Small intestine (tissue), 16 donors: ENCODE measurements at places on chromosomes 2 and 18. TPM values are rescaled to one million over a fixed set of nuclear protein-coding genes. Genes with fewer than 3 reads are reported as not detected.

Gene PID1
- 26.0 TPM for polyA plus RNA-seq

Gene GREB1L
- polyA plus RNA-seq = under 0.01 TPM

DNA sequence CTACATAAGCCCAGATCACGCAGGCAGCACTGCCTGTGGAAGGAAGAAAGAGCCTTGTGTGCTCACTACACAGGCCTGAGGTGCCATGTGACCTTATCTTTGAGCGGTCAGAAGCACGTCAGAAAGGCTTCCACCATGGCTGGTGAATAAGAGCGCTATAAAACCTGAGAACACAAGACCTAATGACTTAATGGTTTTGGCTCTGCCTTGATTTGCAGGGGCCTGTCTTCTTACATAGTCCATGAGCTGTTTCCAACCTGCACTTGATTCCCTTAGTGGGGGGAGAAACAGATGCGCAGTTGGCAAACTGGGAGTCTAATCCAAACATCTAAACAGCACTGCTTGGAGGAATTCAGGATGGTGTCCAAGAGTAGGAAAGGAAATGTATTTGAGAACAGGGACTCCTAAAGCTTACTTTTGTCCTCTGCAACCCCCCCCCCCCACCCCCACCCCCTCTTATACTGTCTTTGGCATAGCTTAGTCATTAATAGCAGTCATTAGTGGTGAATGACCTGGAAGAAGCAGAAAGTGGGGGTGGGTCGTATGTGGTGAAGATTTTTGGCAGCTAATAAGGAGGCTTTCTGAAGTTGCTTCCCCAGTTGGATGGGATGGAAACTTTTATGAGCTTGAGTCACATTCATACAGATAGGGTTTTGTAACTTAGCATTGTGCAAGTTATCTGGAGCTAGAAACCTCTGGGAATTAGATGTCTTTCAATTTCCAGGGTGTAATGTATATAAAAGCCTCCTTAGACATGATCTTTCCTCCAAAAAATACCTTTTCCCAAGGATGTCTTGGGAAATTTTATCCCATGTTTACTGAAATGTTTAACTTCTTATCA is 454.1 kb downstream of the MEIS1 start:
- H3K27ac ChIP-seq = no peak overlapping the region
- H3K27me3 ChIP-seq = no peaks in the 10 kb centered on the region
- peak; percentile 21 for DNase-seq
- H3K4me1 ChIP-seq = no peaks in the 10 kb centered on the region
- no peaks in the 10 kb centered on the region for H3K36me3 ChIP-seq

GRCh38 chr2:235658351-235659174 is 164.7 kb downstream of the AGAP1 start:
- H3K27me3 ChIP-seq = no peaks in the 10 kb centered on the region

- no peaks in the 10 kb centered on the region for H3K27me3 ChIP-seq
- no peaks in the 10 kb centered on the region for H3K4me1 ChIP-seq
- H3K36me3 ChIP-seq = no peaks in the 10 kb centered on the region
- no peak overlapping the region for H3K4me3 ChIP-seq
- no peak overlapping the region for H3K27ac ChIP-seq
Observed at GRCh38 chr2:194319222-194319992, 1337.6 kb upstream of the SLC39A10 start.

Gene GRP
- polyA plus RNA-seq = not detected

GRCh38 chr2:151570191-151570590 is 160.5 kb downstream of the RIF1 start:
- no peaks in the 10 kb centered on the region for H3K4me1 ChIP-seq
- no peak for DNase-seq
- H3K27ac ChIP-seq = no peak overlapping the region

DNA sequence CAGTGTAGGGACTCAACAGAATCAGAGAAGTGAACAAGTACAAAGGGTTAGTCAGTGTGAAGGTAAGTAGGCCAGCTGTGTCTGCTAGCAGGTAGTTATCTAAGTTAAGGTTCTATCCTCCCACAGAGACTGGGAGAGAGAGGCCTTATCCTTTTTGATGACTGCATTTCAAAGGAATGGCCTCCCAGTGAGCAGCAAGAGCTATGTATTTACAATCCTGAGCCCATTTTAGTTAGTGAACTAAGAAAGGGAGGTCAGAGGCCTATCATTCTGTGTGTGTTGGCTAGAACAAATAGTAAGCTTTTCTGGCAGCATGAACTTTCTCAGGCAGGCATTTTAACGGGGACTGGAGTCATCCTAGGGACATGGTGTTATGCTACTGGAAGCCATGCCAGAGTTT is 182.9 kb downstream of the VWC2L start:
- no peak overlapping the region for H3K4me3 ChIP-seq
- H3K27ac ChIP-seq = no peak overlapping the region
- no peak for DNase-seq
- H3K27me3 ChIP-seq = no peaks in the 10 kb centered on the region

- peaks cover 5% of the 10 kb centered on the region for H3K4me1 ChIP-seq
- peak; percentile 64 for DNase-seq
- H3K27me3 ChIP-seq = no peaks in the 10 kb centered on the region
- H3K4me3 ChIP-seq = peak overlapping the region; percentile 100
- H3K27ac ChIP-seq = peak overlapping the region; percentile 97
Observed at GRCh38 chr2:38750011-38750890, 910 bp downstream of the SRSF7 start.

DNA sequence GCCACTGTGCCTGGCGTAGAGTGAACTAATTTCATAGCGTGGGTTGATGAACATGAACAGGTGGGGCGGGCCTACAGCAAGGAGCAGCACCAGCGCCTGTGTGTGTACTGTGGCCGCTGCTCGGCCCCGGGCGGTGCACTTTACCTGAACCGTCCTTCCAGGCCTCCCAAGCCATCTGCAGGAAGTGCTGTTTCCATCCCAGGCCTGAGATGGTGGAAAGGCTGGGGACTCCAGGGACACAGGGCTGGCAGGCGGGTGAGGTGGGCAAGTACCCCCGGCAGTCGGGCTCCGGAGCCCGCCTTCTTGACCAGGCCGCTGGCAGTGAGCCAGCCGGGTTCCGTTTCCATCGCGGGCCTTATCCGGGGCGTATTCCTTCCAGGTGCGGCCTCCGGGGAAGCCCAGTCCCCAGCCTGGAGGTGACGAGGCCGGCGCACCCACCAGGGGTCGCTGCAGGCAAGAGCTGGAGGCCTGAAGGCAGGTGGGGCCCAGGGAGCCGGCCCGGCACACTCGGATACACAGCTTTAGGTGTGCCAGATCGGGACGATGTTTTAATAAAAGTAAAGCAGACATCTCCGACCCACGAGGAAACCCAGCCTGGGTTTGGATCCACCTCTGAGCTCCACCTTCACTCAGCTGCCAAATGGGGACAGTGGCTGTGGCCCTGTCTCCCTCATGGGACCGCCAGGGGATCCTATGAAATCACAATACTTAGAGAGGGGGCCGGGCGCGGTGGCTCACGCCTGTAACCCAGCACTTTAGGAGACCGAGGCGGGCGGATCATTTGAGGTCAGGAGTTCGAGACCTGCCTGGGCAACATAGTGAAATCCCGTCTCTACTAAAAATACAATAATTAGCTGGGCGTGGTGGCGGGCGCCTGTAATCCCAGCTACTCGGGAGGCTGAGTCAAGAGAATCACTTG is 22.7 kb upstream of the PDIA6 start:
- no peaks in the 10 kb centered on the region for H3K36me3 ChIP-seq
- H3K27me3 ChIP-seq = peaks cover 37% of the 10 kb centered on the region
- no peak overlapping the region for H3K27ac ChIP-seq
- no peak overlapping the region for H3K4me3 ChIP-seq
- DNase-seq = peak; percentile 89

DNA sequence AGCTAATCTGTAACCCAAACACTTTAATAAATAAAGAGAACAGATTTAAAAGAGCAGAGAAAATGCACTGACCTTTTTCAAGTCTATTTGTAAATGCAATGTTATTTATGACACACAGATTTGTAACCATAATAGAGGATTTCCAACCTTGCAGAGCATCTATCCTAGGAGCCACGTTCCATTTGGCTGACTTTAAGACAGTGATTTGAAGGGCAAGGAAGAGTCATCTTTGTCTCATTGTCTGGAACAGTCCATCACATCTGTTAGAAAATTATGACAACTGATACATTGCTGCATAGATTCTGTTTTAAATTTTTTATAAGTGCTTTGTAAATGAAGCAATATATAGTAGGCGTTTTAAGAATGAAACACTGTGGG is 90.8 kb upstream of the L3MBTL4 start:
- no peaks in the 10 kb centered on the region for H3K36me3 ChIP-seq
- H3K27me3 ChIP-seq = no peaks in the 10 kb centered on the region
- H3K4me3 ChIP-seq = no peak overlapping the region
- no peak overlapping the region for H3K27ac ChIP-seq
- DNase-seq = no peak
- H3K4me1 ChIP-seq = no peaks in the 10 kb centered on the region

DNA sequence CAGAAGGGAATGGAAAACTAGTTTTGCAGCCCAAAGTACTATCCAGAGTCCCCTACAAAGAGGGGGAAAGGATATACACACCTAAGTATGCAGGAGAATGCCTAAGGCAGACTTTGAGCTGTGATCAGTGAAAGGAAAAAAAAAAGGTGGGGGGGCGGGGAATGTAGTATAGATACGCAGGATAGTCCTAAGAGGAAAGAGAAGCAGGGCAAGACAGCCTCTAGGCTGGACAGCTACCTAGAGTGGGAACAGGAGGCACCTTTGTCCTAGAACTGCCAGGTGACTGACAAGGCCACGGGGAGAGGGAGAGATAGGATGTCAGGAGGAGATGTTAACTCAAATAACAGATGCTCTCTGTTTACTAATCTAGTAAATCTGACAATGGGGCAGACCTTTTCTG is 6.0 kb downstream of the REEP1 start:
- peak overlapping the region; percentile 35 for H3K27ac ChIP-seq
- peaks cover 21% of the 10 kb centered on the region for H3K4me1 ChIP-seq

Gene CYP1B1
- 15.1 TPM for polyA plus RNA-seq

GRCh38 chr2:39778233-39778632 is 825 bp downstream of the THUMPD2 start:
- peaks cover 3% of the 10 kb centered on the region for H3K4me1 ChIP-seq
- H3K4me3 ChIP-seq = no peak overlapping the region
- no peak for DNase-seq
- H3K27ac ChIP-seq = no peak overlapping the region

DNA sequence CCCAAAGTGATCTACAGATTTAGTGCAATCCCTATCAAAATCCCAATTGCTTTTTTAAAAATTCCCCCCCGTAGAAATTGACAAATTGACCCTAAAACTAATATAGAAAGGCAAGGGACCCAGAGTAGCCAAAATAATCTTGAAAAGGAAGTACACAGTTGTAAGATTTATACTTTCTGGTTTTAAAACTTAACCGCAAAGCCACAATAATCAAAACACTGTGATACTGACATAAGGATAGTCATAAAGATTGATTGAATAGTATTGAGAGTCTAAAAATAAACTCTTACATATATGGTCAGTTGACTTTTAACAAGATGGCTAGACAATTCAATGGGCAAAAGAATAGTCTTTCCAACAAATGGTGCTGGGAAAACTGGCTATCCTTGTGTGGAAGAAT is 58.7 kb upstream of the GAREM2 start:
- H3K4me1 ChIP-seq = no peaks in the 10 kb centered on the region
- H3K36me3 ChIP-seq = peaks cover 39% of the 10 kb centered on the region
- DNase-seq = no peak

- peaks cover 23% of the 10 kb centered on the region for H3K36me3 ChIP-seq
- H3K4me1 ChIP-seq = no peaks in the 10 kb centered on the region
- no peaks in the 10 kb centered on the region for H3K27me3 ChIP-seq
- no peak overlapping the region for H3K27ac ChIP-seq
- no peak overlapping the region for H3K4me3 ChIP-seq
- no peak for DNase-seq
Observed at GRCh38 chr2:120053891-120054290, 41.0 kb downstream of the EPB41L5 start.

DNA sequence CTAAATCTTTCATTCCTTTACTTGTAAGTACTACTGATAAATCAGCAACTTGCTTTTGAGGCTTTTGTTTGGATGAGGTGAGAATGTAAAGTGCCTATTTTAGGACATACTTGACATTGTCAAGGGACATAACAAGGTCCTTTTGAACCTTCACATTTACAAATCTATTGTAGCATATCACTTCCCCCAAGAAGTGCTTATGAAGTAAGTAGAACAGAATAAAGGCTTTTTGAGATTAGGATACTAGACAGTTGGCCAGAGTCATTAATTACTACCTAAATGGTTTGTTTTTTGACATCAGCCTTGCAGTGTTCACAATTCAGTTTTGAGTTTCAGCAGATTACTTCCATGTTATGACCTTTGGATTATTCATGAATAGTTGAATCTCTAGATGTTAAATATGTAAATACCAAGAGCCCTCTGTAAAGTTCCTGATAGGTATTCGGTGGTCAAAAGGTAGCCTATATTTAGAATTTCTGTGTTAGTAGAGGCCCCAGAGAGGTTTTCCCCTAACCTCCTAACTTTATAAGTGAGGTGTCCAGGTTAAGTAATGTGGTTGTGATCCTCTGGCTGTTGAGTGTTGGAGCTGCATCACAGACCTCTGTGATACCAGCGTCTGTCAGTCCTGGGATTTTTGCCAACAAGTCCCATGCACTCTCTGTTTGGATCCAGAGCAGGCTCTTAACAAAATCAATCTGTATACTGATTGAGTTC is 67.2 kb downstream of the LCLAT1 start:
- no peak for DNase-seq
- H3K4me3 ChIP-seq = no peak overlapping the region
- H3K27ac ChIP-seq = no peak overlapping the region

DNA sequence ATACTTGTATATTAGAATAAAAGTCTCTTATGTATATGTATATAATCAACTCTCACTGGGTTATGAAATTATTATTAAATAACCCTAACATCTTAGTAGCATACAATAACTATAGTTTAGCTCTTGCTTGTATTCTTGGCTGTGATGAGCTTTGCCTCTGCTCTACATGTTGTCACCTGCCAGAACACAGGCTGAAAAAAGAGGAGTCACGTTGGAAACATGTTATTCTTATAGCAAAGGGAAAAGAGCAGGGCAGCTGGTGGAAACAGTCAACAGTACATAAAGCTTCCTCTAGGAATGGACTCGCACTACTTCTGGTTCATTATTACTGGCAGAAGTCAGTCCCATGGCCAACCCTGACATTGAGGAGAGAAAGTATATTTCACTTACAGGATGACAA is 362.0 kb upstream of the KYNU start:
- no peak overlapping the region for H3K27ac ChIP-seq
- H3K4me3 ChIP-seq = no peak overlapping the region
- no peak for DNase-seq
- H3K27me3 ChIP-seq = no peaks in the 10 kb centered on the region
- no peaks in the 10 kb centered on the region for H3K36me3 ChIP-seq

Gene SERPINB11
- not detected for polyA plus RNA-seq

- peaks cover 3% of the 10 kb centered on the region for H3K4me1 ChIP-seq
- no peak overlapping the region for H3K4me3 ChIP-seq
- H3K27me3 ChIP-seq = no peaks in the 10 kb centered on the region
- H3K27ac ChIP-seq = no peak overlapping the region
- H3K36me3 ChIP-seq = no peaks in the 10 kb centered on the region
Observed at GRCh38 chr2:127012215-127012614, 94.7 kb downstream of the BIN1 start.

Gene DPP10
- polyA plus RNA-seq = 0.54 TPM

Gene ALPP
- not detected for polyA plus RNA-seq

Gene LOXHD1
- not detected for polyA plus RNA-seq
